ENCODE measurements at places on chromosomes 4 and X.

DNA sequence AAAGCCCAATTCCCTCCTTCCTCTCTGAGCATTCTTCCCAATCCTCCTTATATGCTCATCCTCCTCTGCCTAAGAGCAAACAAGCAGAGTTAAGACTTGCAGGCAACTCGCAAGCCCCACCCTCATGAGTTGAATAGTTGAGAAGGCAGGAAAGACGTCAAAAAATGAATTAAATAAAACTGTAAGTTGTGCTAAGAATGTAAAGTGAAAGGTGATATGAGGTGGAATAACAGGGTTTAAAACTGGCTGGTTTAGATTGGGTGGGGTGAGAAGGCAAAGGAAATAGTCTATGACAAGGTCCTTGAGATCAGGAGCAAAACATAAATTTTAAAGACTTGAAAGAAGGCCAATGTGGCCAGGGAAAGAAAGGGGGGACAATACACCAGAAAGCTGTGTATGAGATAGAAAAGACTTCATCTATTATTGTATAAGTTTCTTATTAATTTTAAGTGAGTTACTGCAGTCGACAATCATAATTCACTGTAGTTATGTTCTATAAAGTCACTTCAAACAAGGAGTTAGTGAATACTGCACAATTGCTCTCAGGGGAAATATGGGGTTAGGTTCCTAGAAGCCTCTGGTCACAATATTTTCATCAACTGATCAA, 124.9 kb downstream of the RELL1 start:
- no peak for DNase-seq

GRCh38 chr4:112908511-112908910, 140.9 kb upstream of the ANK2 start:
- no peak for DNase-seq

DNA sequence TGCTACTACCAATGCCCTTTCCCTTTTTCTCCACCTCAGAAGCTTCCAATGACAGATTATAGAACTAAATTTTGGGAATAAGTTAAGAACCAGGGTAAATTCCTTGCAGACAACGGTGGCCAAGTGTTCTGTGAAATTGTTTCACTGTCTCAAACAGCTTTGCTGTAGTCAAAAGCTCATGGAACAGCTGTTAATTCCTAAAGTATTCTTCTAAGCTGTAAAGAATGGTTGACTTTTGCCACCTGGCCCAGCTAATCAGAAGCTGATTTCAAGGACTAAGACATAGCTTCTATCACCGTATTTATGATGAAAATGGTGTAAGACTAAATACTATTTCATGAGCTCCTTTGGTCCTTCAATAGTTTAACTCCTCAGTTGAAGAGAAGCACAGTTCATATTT, 297.5 kb downstream of the IL1RAPL2 start:
- no peak for DNase-seq

DNA sequence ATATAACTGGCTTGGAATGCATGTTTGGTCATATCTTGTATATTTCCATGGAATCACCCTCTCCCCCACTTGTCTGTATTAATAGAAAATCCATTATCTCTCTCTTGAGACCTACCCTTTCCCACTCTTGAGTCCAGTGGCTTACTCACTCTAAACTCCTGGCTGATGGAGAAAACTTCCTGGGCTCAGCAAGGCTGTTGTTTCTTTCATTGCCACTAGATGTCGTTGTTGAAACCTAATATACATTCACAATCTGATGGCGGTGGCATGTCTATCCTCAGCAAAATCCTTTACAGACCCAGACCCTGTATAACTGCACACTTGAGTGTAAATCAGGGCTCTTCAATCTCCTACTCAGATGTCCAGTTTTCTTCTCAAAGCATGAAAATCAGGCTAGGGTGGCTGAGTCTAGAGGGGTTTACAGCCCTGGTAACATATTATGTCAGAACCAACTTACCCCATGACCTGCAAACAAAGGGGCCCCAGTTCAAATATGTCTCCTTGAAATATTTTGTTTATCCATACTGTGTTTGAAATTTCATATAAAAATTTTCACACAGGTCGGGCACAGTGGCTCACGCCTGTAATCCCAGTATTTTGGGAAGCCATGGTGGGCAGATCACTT, 70.0 kb upstream of the FAM241A start:
- no peak for DNase-seq

DNA sequence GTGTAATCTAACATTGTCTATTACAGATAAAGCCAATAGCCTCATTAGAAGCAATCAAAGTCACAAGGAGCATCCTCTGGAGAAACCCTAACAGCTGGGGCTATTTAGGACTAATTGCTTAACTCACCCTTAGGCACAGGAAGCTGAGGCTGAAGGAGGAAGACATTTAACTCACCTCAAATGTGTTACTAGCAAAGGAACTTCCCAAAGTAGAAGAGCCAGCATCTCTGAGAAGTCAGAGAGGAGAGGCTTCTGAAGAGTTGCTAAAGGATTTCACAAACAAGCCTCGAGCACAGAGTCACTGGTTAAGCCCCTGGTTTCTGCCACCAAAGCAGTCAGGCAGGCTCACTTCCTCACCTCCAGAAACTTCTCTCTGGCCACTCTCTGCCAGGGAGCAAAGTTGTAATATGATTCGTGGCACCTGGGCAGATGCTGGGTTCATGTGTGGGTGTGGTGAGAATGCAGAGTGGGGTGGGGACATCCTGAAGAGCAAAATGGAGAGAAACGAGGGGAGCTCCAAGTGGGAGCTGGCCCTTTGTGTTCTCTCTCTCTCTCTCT, 201.3 kb downstream of the HS6ST2 start:
- no peak for DNase-seq

GRCh38 chr4:57159866-57160265, 49.7 kb upstream of the IGFBP7 start:
- no peak for DNase-seq

DNA sequence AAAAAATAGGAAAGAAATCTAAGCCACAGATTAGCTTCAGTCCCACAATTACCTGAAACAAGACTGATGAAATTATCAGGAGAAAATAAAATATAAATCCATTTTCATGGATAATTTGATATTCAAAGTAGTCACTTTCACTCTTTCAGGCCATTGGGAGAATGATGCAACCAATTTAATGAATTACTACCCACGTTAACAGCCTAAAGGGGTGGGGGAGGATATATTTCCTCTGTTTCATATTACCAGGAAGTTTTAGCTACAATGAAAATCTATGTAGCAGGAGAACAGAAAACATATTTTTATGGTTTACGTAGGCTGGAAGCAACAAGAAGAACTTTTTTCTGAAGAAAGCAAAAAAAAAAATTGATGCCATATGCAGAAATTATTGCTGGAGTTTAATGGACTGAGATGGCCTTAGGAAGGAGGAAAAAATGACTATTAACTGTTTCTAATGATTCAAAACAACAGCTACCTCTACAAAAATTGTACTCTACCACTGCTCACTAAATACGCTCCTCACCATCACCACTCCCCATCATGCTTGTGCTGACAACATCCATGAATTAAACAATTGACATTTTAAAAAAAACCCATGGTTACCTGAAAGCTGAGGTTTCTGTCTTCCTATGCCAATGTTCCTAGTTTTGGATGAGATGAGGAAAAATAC, 100.9 kb downstream of the CXXC4 start:
- DNase-seq: no peak

DNA sequence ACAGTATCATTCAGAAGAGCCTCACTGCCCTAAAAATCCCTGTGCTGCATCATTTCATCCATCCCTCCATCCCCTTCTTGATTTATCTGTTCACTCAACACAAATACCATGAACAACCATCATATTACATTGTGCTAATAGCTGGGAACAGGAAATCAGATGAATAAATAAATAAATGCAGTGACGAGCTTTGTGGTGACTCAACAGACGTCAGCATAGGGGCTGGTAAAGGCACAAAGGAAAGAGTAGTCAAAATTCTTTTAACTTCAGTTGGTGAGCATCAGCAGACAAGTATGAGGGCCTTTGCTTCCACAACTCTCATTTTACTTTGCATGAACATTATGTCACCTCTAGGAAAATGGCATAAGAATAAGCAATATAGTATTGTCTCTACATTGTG, 65.5 kb downstream of the EDNRA start:
- no peak for DNase-seq

GRCh38 chr4:78613522-78614321, 62.2 kb downstream of the ANXA3 start:
- no peak for DNase-seq

DNA sequence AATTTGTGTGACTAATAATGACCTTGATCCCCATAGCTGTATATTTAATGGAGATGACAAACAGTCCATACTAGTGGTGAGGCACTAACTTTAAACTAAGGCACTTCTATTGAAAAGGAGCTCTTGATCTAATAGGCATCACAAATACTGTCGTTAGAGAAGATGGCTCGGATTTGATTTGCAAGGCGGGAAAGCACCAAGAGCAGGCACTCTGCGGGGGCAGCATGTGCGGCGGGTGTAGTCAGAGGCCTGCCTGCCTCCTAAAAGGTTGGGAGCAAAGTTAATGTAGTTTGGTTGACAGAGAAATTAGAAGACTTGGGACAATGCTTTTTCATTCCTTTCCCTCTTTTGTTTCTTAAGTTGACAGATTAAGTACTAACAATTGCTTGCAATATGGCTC, 278.8 kb downstream of the CFAP299 start:
- DNase-seq: no peak

- no peak for DNase-seq
Observed at GRCh38 chr4:80259012-80259411, 7.5 kb upstream of the FGF5 start.

DNA sequence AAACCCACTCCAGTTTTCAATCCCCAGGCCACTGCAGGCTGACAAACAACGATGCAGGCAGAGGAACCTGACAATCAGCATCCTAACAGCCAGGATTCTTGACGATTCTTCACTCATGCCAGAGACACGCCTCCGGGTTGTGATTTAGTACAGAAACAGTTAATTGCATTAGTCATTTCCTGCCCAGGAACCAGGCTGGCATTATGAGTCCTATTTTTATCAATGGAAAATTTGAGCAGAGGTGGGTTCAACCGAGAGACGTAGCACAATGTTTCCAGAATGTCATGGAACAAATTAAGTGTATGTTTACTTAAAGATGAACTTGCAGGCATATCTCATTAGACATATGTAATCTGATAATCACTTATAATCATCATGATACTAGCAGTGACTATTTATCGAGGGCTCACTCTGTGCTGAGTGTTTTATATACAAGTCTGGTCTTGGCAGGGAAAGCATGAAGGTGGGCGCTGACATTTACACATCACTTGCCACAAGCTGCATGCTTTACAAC, 159.7 kb downstream of the NSUN7 start:
- DNase-seq: no peak

DNA sequence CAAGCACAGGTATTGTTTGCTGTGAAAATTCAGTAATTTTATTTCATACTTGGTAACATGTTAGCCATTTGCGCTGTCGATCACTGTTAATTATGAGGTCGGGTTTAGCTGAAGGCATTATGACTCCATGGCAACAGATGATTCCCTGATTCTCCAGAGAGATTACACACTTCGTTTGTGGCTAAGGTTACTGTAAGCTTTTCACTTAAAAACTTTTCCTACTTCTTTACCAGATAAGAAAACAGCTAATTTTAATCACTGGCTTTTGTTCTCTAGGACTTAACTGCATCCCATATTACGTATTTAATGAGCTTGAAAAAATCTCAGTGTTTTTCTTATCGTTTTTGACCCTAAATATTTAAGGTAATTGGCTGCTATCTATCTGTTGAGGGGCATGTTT, 2.1 kb downstream of the GSTCD start:
- no peak for DNase-seq

GRCh38 chr4:94076498-94076897, 131.2 kb upstream of the SMARCAD1 start:
- no peak for DNase-seq

DNA sequence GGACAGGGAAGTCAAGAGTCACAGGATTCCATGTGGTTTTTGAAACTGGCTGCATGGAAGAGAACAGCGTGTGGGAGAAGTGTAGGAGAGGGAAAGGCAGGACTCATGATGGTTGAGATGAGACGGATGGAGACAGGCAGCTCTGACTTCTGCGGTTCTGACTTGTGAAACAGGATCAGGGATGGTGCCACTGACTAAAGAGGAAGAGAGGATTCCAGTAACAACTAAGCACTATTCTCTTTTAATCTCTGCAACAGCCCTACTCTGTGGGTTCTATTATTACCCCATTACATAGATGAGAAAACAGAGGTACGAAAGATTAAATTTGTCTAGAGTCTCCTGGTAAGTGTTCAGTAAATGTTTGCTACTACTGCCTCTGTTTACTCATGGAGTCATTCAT, 156.3 kb downstream of the CBR4 start:
- no peak for DNase-seq

Measured in GOT3 (cell line).